ENCODE measurements at places on chromosomes 6 and 20. TPM values are rescaled to one million over a fixed set of nuclear protein-coding genes. Genes with fewer than 3 reads are reported as not detected.
A peak's percentile ranks its signal among the peaks of the same experiment; 100 is the strongest.

The SLC17A5 gene
- 22.6 TPM for total RNA-seq

The IER3 gene
- 46.3 TPM for total RNA-seq

- DNase-seq = no peak
Measured at GRCh38 chr20:48839154-48839917, 11.5 kb upstream of the PREX1 start.

- no peak for DNase-seq
Measured at GRCh38 chr20:44400671-44400969, 45.1 kb downstream of the HNF4A start.

- DNase-seq = no peak
Measured at GRCh38 chr20:22180244-22180643, 404.1 kb downstream of the FOXA2 start.

- DNase-seq = no peak
Measured at GRCh38 chr6:89406141-89406540, 5.9 kb downstream of the RRAGD start.

The WFDC12 gene
- not detected for total RNA-seq

DNA sequence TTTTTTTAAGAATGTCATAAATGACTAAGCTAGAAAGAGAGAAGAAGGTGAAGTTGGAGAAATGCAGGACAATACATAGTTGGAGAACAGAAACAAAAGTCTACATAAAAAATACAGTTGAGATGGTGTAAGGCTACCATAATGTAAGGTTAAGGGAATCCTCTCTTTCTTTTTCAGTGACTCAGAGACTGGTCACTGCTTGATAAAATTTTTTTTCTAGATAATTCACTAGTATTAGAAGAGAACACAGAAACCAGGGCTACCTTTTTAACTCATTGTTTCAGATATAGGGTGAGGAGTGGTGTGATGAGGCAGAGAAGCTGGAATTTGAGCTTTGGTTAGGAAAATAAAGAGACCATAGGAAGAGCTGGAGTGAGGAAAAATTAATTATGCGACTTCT is 18.2 kb upstream of the EDN1 start:
- DNase-seq = no peak

GRCh38 chr6:139373928-139374356 is 506 bp downstream of the CITED2 start:
- no peak for DNase-seq

DNA sequence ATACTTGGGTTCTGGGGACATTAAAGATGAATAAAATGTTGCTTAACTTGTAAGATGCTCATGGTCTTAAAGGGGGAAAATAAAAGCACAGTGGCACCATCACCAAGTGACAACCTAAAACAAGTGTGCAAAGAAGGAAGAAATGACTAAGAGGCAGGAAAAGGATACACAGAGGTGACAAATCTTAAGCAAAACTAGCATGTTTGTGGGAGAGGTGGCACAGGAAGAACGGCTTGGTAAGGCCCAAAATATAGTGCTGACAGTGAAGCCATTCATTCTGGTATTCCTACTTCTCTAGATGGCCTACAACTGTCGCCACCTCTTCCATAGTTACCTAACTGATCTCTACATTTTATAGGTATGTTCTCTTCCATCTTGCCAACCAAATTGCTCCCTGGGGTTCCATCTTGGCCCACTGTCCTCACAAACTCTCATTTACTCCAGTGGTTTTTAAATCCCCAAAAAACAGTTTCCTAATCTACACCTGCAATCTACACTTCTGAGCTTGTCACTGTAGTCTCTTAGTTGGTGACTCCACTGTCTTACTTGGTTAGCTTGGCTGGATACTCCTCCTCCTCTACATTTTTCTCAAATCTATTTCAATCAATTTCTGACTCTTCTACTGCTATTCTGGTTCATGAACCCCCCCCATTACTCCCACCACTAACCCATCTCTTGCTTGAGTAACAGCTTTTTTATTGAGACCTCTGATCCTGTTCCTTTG is 33.5 kb downstream of the FAM8A1 start:
- no peak for DNase-seq

The C20orf96 gene
- total RNA-seq = 1.7 TPM

The BANF2 gene
- not detected for total RNA-seq

- peak; percentile 95 for DNase-seq
Measured at GRCh38 chr6:139323511-139324300, 31.9 kb upstream of the TXLNB start.

GRCh38 chr20:32622585-32623468 is 37.7 kb upstream of the NOL4L start:
- DNase-seq = no peak

- peak; percentile 61 for DNase-seq
Measured at GRCh38 chr6:135535989-135536414, 38.5 kb upstream of the AHI1 start.

GRCh38 chr6:38016824-38017223 is 197.3 kb downstream of the ZFAND3 start:
- no peak for DNase-seq

The PRR18 gene
- total RNA-seq = not detected

GRCh38 chr6:12032783-12033573 is 20.9 kb downstream of the HIVEP1 start:
- DNase-seq = no peak

The ZSCAN9 gene
- 6.5 TPM for total RNA-seq

The MYBL2 gene
- total RNA-seq = 13.0 TPM

DNA sequence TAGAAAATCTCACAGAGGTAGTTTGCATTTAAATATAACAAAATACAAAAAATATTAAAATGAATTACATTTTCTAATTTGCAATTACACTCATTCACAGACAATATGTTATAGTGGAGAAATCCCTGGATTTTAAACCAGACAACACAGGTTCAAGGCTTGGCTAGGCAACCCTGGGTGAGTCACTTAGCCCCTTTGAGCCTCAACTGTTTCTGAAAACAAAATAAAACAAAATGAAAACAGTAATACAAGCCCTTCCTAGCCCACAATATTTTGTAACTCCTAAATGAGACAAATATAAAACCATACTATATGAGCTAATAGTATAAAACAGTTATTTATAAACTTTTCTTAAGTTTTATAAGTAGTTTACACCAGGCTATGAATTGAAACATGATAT is 41.0 kb downstream of the UQCC1 start:
- no peak for DNase-seq
